ENCODE measurements at places on chromosomes 4 and X. TPM values are rescaled to one million over a fixed set of nuclear protein-coding genes. Genes with fewer than 3 reads are reported as not detected.

Gene FATE1
- not detected for total RNA-seq

Gene IL2
- not detected for total RNA-seq

Gene MAPK10
- total RNA-seq: 2.9 TPM

Gene DRD5
- total RNA-seq: not detected

Gene FAM53A
- 5.3 TPM for total RNA-seq

Gene SSX1
- not detected for total RNA-seq

- DNase-seq: no peak
Measured at GRCh38 chr4:119678761-119679160, 50.2 kb upstream of the PDE5A start.

DNA sequence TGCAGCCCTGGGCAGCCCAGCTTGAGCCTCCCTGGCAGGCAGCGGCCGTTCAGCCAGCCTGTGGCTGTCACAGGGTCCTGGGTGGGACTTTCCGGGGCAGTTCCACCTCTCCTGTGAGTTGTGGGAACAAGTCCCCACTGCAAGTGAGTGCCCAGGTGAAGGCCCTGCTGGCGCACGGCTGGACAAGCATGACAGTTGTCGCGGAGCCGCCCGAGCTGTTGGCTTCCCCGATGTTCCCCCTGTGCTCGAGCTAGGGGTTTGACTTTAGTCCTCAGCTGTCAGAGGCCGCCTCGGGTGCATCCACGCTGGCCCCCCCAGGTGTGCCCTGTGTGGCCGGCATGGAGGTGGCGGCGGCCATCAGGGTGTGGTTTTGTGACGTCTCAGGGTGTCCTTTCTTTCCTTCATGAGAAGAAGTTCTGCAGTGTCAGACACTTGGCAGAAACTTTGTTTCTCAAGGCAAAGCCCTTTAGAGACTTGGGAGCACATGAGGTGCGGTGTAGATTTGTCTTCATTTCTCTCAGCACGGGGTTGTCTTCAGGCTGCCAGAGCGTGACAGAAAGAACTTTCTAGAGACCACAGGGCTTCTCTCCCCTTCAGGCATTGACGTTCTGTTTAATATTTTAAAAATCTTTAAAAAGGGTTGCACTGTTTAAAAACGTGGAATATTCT, 69.4 kb upstream of the HGFAC start:
- no peak for DNase-seq

- no peak for DNase-seq
Measured at GRCh38 chr4:4853371-4853823, 6.1 kb upstream of the MSX1 start.

DNA sequence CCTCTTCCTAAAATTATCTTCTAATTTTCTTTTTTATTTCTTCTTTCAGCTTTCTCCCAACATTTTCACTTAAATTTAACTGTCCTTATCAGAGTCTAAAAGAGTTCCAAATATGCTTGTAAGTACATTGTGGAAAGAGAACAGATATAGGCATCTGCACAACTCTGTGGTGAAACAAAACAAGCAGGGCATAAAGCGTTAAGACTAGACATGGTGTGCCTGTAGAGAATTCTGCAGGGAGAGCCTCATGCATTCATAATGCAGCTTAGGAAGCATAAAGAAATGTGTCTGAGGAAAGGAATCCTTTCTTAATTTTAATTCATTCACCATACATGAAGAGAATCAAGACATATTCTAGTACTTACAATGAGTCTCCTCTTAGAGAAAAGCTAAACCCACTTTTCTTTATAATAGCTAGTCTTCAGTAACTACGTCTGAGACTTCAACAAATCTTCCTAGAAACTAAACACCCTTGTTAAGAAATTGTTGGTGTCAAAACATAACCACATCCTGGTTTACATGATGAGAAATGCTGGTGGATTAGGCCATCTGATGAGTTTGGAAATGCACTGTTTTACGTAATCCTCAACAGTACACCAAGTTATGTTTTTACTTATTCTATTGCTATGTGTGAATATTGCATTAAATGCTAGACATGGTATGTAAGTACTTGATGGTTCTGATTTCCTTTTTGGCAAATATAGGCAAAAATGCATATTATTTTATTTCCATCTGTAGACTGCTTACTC, 307.8 kb upstream of the GIMD1 start:
- no peak for DNase-seq

DNA sequence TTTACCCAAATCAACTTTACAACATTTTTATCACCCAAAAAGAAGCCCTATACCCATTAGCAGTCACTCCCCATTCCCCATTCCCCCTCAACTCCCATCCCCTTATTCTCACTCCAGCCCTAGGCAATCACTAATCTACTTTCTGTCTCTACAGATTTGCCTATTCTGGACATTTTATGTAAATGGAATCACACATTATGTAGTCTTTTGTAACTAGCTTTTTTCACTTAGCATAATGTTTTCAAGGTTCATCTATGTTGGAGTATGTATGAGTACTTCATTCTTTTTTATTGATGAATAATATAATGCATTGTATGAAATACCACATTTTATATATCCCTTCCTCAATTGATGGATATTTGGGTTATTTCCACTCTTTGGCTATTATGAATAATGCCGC, 36.1 kb upstream of the HERC5 start:
- DNase-seq: no peak

DNA sequence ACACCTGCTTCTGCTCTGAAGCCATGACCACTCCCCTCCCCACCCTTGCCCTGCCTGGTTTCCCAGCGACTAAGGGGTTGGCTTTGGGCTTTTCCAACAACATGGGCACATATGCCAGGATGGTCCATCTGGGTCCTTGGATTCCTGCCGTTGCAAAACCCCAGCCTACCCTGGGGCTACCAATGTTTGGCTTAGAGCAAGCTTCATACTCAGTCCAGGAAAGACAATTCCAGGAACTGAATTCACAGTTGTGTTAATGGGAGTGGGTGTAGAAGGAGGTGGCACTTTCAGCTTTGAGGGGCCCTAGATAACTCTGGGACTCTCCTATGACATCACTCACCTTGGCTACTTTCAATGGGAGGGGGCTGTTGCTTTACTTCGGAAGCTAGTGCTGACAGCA, 9.0 kb downstream of the FGFBP1 start:
- DNase-seq: no peak

- no peak for DNase-seq
Measured at GRCh38 chr4:39563346-39563847, 36.2 kb upstream of the UGDH start.

DNA sequence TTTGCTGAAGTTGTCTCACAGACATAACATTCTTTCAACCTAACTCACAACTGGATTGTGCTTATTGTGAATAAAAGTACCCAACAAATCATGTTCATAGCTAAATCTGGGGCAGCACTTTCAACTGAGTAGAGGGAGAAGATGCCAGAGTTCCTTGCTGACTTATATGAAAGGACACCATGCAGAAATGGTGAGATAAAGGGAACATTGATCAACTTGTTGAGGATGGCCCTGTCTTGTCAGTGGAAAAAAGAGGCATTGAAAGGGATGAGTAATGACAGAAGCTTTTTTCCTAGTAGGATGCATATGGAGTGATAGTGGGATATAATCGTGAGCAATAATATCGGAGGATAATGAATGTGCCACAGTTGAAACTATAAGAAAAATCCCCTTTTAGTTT, 221.7 kb downstream of the ARHGAP24 start:
- DNase-seq: no peak

DNA sequence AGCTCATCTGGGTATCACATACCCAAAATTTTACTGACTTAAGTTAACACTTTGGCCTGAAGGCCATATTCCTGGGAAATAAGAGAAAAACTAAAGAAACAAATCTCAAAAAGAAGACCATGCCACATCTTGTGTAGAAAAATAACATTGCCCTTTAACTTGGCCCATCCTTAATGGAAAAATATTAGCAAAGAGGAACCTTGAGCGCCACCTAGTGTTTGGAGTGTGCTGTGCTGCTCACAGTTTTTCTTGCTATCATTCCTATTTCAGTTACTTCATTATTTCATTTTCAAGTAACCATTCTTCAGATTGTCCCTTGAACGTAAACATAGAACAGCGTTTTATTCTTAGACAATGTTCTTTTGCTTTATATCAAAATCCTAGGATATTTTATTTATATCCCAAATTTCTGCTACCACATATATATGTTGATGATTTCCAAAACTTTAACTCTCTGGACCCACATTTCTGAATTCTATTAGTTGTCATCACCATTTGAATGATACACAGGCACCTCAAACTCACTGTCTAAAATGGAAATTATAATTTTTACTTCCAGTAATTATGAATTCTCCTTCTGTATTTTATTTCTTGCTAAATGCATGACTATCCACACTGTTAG, 999.0 kb upstream of the ADGRL3 start:
- DNase-seq: peak; percentile 34

- DNase-seq: no peak
Measured at GRCh38 chr4:76607266-76607799, 172.3 kb downstream of the SHROOM3 start.

GRCh38 chr4:133152831-133153481, 3.9 kb downstream of the PCDH10 start:
- no peak for DNase-seq

DNA sequence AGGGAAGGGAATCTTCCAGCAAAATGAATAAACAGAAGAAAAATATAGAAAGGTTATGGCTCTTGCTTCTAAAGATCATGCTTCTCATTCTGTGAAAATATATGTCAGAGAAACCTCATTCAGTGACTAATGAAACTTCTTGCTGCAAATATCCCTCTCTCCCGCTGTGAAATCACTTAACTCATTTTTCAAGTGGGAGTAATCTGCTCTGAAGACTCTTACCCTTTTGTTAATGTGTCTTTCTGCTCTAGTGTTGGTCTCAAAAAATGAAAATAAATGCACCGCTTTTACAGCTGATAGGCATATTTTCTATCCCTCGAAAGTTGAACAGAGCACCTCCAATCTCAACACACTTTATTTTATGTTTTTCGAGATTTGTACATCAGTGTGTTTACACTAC, 252.3 kb downstream of the NLGN4X start:
- no peak for DNase-seq

DNA sequence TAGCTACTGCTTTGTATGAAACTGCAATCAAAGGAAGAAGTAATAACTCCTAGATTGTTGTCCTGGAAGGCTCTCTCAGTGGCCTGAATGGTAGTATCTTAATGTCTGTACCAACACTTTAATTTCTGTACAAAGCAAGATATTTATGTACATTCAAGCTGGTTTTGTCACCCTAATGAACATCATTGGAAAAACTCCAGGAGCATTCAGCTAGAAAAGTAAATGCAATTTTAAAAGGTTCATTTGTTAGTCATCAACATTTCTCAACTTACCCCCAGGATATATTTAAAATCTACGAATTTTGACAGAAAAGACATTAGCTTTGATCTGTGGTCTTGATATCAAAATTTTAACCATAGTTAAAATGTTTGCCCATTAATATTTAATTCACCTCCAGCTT, 80.0 kb upstream of the FGF13 start:
- no peak for DNase-seq

DNA sequence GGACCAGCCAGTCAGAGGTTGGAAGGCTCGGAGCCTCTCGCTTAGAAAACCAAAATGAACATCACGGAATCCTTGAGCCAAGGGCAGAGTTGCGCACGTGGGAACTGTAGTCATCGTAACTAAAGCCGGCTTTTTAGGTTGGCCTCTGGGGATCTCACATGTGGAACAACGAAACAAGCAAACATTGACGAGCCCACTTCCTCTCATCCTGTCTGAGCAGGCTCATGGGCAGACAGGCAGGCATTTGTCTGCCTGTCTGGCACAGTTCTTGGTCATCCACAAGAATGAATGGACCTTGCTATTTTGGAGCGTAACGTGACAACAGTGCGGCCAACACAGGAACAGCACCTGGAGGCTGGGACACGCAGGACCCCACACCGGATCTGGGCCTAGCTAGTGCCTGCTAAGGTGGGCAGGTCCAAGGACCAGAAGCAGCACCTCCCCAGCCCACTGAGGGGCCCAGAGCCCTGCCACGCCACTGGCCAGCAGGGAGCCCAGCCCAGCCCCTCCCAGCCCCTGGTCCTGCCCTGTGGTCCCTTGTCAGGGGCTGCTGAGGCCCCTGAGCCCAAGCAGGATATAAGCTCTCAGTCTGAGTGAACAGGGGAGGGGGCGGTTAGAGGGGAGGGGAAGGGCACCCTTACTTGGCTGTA, 9.2 kb upstream of the TREX2 start:
- DNase-seq: no peak

DNA sequence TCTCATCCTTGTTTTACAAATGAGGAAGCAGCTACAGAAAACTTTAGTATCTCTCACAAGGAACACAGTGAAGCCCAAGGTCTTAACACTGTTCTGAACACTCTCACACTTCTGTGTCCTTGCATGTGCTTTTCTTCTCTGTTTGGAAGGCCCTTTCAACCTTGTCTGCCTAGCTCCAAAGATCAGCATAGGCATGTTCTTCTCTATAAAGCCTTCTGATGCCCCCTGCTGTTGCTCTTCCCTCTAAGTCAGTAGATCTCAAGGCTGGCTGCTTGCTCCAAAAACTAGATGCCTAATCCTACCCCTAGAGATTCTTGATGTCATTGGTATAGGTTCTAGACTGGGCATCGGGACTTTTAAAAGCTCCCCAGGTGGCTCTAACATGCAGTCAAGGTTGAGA, 5.9 kb downstream of the APOO start:
- peak; percentile 44 for DNase-seq

DNA sequence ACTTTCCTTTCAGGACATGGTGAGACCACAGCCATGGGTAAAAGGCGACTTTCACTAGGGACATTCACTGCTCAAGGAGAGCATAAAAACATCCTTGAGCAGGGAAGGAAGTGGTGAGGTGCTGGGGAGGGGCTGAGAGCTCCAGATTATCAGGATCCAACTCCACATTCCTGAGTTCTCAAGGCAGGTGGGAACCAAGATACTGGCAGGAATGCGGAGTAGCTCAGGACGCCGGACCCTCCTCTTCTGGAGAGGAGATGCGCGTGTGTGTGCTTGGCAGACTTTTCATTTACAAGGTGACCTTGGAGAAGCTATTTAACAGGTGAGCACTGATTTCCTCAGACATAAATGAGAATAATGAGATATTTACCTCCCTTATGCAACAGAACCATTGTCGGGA, 41.3 kb upstream of the TXK start:
- DNase-seq: no peak

DNA sequence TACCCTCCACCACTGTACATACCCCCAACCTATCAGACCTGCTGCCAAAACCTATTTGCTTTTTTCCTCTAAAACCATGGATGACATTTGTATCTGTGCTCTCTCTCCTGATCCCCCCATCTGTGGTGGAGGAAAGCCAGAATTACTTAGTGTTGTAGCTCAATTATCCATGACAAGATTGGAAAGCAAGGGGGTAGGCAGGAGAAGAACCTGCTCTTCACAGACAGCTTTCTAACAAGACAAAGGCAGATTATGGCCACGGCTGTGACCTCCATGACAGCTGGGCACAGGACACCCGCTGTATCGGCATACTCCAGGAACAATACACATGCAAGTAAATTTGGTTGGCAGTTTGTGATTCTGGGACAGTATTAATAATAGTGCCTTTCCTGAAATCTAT, 186.7 kb downstream of the ENOX2 start:
- DNase-seq: no peak

DNA sequence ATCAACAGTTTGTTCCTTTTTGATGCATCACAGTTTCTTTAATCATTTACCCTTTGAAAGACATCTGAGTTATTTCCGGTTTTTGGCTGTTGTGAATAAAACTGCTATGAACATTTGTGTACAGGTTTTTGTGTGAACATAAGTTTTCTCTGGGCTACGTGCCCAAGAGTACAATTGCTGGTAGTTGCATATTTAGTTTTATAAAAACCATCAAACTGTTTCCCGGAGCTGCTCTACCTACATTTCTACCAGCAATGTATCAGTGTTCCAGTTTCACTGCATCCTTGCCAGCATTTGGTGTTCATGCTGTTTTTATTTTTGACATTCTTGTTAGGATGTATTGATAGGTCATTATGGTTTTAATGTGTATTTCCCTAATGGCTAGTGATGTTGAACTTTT, 17.3 kb downstream of the KDM6A start:
- DNase-seq: no peak

GRCh38 chr4:12697970-12698369, 786.2 kb downstream of the RAB28 start:
- DNase-seq: no peak

Measured in Calu3 (cell line).